ENCODE measurements at places on chromosomes 3 and 15.

DNA sequence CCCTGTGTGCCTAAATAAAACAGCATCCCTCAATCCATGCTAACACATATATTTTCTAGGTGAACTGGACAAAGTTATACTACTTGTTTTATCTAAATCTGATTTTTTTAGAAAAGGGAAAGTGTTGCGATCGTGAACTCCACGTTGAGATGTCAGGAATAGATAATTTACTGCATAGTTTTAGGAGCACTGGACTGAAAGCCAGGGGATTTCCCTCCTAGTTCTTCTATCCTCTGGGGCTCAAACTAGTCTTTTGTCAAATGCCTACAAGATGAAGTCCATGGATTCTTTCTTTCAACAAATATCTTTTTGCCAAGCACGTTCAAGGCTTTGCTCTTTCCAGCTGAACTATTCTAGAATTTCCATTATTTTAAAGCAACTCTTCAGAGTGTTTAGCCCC lies 617 bp upstream of the HPS3 start:
- peak overlapping the region; percentile 77 for H3K4me3 ChIP-seq
- no peak for DNase-seq
- peak overlapping the region; percentile 82 for H3K27ac ChIP-seq
- no peaks in the 10 kb centered on the region for H3K36me3 ChIP-seq
- no peaks in the 10 kb centered on the region for H3K27me3 ChIP-seq

DNA sequence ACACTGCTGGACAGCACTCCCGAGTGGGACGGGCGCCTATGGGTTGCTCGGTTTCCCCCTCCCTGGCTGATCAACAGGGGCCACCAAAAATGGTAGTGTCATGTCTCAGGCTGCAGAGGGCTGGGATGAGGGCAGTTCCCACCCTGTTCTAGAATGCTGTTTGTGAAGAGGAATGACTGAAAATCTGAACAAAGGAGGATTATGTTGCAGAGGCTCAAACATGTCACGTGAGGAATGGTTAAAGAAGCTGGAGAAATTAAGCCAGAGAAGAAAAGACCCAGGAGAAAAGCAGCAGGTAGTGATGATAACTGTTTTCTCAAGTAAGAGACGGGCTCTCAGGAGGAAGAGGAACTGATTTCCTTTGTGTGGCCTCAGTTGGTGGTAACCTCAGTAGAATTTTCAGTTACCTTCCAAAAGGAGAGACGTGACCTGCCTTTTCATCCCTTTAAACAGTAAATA lies 10.4 kb downstream of the SPG21 start:
- H3K27me3 ChIP-seq, result no peaks in the 10 kb centered on the region
- no peak for DNase-seq
- H3K36me3 ChIP-seq, result peaks cover 62% of the 10 kb centered on the region
- H3K27ac ChIP-seq, result no peak overlapping the region
- peaks cover 9% of the 10 kb centered on the region for H3K4me1 ChIP-seq
- no peak overlapping the region for H3K4me3 ChIP-seq

DNA sequence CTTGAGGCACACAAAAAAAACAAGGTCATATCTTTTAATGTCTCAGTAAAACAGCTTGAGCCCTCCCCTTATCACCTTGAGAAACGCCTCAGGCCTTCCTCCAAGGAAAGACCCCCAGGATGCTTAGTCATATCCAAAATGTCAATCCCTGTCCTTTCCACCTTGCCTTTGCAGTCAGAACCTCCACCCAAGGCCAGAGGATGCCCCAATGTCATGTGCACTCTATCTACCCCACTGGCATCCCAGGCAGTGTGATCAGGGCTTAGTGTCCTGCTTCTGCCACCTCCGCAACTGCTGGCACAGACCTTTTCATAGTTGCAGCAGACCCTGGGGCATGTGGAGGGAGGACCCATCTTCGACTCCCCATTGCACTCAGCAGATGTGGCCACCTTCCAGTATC lies 268.0 kb upstream of the LRRFIP2 start:
- H3K4me3 ChIP-seq, result no peak overlapping the region
- H3K36me3 ChIP-seq, result no peaks in the 10 kb centered on the region
- H3K27ac ChIP-seq, result no peak overlapping the region
- H3K27me3 ChIP-seq, result peaks cover 18% of the 10 kb centered on the region

DNA sequence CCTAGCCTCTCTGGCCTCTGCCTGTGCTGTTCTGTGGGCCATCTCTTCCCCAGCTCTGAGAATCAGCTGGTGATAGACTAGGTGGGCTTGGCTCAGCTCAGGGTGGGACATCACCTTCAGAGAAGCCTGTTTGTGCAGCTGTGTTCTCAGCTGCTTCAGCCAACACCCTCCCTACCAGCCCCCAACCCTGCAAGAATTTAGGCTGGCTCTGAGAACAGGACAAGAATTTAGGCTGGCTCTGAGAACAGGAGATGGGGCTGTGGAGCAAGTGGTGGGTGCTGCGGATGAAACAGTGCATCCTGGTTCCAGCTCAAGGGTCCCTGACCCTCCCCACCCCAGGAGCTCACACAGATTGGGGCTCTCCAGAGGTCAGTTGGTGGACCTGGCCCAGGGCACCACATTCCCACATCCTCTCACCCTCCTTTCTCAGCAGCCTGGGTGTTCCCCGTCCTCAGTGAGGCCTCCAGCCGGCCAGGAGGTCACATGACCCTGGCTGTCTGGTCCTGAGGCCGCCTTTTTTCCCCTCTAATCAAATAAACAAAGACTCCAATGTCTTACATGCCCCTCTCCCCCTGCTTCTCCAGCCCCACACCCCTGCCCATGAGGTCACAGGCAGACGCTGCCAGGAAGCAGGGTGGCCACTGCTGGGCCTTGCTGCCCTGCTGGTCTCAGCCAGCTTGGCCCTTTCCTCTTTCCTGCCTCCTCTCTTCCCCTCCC lies 14.9 kb downstream of the PLEKHO2 start:
- H3K36me3 ChIP-seq, result peaks cover 37% of the 10 kb centered on the region
- no peaks in the 10 kb centered on the region for H3K27me3 ChIP-seq
- peak; percentile 62 for DNase-seq
- H3K27ac ChIP-seq, result peak overlapping the region; percentile 85

GRCh38 chr3:170778240-170779217 lies 91.5 kb downstream of the RPL22L1 start:
- no peak overlapping the region for H3K27ac ChIP-seq
- no peaks in the 10 kb centered on the region for H3K4me1 ChIP-seq
- DNase-seq, result no peak
- no peak overlapping the region for H3K4me3 ChIP-seq

DNA sequence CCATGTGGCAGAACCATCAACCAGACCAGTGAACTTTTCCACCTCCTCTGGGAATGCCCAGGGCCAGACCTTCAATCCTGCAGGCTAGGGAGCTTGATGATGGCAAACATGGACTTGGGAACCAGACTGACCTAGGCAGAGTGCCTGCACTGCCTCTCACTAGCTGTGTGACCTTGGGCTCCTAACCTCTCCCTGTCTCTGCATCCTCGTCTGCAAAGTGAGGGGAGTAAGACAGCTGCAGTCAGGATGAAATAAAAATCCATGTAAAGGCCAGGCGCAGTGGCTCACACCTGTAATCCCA lies 17.5 kb upstream of the LOXL1 start:
- peaks cover 16% of the 10 kb centered on the region for H3K4me1 ChIP-seq
- H3K27me3 ChIP-seq, result no peaks in the 10 kb centered on the region
- H3K27ac ChIP-seq, result no peak overlapping the region
- H3K36me3 ChIP-seq, result no peaks in the 10 kb centered on the region
- DNase-seq, result no peak
